Right forelimb (tissue), 1 donor: ENCODE measurements at places on chromosomes 3 and 15.

DNA sequence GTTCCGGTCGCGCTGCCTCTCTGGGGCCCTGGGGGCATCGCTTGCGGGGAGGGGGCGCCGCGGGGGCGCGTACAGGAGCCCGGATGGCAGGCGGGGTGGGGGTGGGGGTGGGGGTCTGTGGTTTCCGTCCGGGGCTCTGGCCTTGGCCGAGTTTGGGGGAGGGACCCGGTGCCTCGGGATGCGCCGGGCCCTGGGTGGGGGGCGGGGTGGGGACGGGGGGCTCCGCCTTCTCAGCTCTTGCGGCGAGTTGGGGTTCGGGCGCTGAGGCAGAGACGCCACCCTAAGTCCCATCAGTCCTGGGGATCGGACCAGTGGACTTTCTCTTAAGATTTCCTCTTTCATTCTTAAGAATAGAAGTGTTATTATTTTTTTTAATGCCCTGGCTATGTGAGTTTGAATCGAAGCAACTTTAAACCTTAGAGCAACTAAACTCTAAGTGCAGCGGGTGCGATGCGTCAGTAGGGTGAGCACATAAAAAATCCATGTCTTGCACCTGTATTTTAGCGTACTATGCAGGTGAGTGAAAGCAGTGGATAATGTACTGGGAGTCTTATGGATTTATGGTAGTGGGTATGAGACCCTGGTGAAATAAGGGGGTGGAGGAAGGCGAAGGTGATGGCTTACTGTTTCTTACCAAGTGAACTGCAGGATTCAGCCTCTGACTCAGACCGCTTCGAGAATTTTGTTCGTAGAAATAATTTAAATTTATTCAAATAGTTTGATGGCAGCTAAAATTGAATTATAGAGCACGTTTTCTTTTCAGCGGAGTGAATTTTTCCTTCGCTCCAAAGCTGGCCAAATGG lies 762 bp downstream of the CTNNB1 start:
- DNase-seq = peak; percentile 76

- no peak for DNase-seq
Measured at GRCh38 chr15:49314716-49315115, 108.3 kb upstream of the FGF7 start.

GRCh38 chr3:45701172-45701867 lies 12.1 kb downstream of the SACM1L start:
- no peak for DNase-seq

DNA sequence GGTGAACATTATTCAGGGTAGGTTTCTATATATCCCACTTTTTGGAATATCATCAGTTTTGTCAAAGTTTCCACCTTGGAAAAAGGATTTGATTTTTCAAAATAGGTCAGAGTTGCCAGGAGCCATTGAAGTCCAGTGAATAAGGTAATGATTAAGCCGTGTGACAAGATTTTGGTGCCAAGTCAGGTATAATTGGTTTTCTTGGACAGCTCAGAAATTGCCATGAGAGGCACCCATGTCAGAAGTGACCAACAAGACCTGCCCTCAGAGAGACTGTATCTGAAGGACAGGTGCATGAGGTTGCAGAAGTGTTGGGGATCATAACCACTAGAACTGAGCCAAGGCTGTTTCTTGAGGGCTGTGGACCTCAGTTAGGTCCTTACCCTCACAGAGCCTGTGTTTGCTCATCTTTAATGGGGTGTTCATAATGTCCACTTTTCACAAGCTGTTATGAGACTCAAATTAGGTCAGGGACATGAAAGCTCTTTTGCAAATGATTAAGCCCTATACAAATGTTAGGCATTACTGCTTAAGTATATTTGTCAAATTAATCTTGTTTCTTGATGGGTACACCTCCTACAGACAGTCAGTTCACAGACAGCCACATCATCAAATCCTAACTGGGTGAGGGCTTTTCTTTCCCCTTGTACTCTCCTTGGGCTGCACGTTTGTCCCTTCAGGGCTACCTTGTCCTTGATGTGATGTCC lies 32.3 kb downstream of the CASR start:
- no peak for DNase-seq

GRCh38 chr3:132253262-132253878 lies 63.8 kb upstream of the ACP3 start:
- DNase-seq = no peak

DNA sequence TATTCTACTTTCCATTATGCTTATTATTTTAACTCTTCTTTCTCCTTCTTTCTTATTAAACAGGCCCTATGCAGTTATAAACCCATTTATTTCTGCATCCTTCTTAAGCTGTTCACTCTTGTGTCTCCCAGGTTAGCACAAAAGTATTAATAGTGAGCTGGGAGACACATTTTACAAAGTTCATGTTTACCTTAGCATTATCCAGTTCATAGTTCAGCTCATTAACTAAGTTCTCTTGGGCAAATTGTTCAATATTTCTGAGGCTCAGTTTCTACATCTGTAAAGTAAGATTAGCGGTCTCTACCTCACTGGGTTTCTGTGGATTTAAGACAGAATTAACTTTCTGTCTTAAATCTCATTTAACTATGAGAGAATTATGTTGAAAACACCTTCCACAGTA lies 31.2 kb upstream of the UMPS start:
- no peak for DNase-seq

GRCh38 chr15:73286311-73286710 lies 82.4 kb downstream of the HCN4 start:
- DNase-seq = no peak

DNA sequence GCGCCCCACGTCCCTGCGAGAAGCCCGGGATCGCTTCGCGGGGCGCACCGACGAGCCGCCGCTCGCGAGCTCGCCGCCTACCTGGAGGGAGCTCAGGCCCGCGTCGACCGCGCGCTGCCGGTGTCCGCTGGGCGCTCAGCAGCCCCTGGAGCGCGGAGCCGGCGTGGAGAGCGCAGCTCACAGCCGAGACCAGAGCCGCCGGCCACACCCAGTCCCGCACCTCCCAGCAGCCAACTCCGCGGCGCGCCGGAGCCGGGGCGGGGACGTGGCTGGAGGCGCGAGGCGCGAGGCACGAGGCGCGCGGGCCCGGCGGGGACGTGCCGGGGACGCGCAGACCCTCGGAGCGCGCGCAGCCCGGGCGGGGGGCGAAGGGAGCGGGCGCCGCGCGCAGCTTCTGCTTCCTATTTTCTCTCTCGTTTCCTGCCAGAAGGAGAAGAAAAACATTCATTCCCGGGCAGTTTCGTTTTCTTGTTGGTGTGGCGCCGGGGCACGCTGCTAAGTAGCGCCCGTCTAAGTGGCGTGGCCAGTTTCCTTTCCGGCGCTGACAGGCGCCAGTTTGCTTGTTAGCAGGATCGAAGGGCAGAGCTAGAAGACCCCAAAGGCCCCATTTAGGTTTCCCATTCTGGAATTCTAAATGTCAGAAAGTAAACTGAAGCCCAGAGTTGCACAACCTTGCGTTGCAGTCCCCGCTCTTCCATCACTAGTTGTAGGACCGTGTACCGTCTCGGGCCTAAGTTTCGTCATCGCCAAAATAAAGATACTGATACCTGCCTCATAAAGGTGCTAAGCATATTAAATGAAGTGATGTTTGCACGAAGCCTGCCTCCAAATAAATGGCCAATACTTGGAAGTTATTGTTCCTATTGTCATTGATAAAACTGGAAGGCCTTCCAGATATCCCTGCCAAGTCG lies at the start of gene GNB4:
GNB4 (minus strand) TSS at position 206 of the 911 bp plus-strand sequence. CDS start 25,270 bp downstream, outside the sequence.
- peak; percentile 93 for DNase-seq

GRCh38 chr3:56845505-56845904 lies 43.8 kb upstream of the ARHGEF3 start:
- no peak for DNase-seq

- no peak for DNase-seq
Measured at GRCh38 chr15:61537337-61537736, 308.2 kb upstream of the RORA start.

DNA sequence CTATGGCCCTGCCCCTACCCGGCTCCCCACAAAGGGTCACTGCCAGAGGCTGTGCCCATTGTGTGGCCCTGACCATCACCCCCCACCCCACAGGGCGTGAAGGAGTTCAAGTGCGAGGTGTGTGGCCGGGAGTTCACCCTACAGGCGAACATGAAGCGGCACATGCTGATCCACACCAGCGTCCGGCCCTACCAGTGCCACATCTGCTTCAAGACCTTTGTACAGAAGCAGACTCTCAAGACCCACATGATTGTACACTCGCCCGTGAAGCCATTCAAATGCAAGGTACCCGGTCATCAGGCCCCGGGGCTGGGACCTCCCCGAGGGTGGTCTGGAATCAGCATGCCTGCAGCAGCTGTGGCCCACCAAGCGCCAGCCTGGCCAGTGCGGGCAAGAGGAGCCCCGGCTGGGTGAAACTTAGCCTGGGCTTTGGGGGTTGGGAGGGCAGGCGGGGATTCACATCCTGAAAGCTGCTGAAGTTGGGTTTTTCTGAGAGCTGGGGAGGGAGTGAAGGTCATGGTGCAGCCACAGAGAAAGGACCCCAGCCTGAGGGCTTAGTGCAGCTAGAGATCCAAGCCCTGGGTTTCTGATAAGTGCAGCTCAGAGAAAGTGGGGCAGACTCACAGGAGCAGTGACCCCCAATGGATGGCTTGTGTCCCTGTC lies 29.2 kb downstream of the IDH2 start:
- no peak for DNase-seq

DNA sequence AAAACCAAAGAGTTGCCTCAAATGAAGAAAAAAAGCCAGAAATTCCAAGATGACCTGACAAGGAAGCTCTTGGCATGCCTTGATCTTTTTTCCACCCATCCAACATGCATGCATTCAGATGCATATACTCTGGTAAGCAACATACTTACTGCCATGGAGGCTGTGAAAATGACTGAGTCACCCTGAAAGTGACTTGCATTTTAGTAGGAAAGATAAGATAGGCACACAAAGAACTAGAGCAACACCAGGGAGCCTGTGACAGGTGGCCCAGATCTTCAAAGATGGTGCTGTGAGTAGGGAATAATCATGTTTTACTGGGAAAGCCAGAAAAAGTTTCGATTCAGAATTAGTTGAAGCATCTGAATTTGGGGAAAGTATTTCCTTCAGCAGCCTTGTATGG lies 185.1 kb upstream of the SLCO3A1 start:
- DNase-seq = no peak

GRCh38 chr3:172099495-172099808 lies 60.1 kb downstream of the FNDC3B start:
- no peak for DNase-seq

DNA sequence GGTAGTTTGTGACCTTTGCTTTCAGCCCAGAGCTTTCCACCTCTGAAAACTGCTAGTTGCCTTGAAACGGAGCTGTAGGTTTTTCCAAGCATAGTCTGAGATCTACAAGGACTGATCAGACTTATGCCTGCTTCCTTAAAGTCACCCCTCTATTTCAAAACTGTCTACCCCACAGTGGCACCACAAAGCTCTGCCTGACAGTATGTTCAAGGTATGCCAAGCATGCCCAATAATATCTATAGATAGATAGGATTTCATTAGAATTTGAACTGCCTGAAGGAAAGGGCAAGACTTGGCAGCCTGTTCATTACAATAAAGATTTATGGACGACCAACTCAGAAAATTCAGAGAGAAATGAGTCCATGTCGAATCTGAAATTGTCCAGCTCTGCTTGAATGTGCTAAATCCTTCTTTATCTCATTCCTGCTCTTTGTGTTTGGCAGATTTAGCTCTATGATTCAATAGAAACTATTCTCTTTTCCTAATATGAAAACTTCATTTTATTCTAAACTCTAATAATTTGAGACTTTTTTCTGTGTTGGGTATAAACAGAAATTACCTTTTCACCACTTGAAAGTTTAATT lies 227.6 kb upstream of the TBC1D5 start:
- DNase-seq = no peak

DNA sequence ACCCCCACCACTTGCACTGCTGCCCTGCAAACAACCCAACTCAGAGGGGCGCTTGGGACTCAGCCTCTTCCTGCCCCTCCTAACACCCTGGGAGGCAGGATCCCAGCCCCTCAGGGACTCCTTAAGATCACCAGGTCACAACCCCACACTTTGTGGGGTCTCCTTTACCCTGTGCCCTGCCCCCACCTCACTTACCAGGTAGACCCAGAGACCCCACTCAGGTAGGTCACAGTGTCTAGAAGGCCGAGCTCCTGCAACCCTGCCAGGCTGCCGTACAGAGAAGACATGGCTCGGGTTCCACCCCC lies 9.1 kb downstream of the PLA2G4F start:
- peak; percentile 12 for DNase-seq

- no peak for DNase-seq
Measured at GRCh38 chr3:148233403-148233802, 464.3 kb upstream of the AGTR1 start.

DNA sequence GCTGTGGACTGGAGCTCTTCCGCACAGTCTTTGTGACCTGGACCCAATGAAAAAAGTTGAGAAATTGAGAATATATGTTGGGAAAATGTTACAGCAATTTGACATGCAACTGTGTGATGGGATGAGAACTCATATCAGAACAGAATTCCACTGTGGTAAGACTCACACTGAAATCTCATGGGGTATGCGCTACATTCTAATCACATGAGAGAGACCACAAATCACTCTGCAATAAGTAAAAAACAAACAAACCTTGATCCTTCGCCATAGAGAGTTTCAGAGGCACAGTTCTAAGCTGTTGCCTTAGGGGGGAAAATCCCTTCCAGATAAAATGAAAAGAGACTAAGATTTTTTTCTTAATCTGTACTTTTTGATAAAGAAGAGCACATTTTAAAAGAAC lies 37.3 kb downstream of the LMCD1 start:
- DNase-seq = no peak

DNA sequence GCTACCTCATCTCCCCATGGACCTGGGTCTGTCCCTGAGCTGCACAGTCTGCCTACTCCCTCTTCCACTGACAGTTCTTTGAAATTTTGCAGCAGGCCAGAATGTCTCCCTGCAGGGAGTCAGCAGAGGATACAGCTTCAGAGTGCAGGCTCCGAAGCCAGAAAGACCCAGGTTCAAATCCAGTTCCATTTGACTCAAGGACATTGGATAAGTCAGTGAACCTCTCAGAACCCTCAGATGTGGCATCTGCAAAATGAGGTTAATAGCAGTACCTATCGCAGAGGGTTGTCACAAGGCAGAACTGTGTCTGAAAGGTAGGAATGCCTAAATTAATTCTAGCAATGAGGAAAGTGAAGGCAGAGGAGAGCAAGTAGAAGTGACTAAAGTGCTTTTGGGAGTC lies 244.4 kb upstream of the TRIM42 start:
- no peak for DNase-seq
